Chondrocyte (in vitro differentiated cells): ENCODE measurements at places on chromosomes 12 and 14.

GRCh38 chr14:25308244-25308643 is 258.3 kb upstream of the STXBP6 start:
- no peak for DNase-seq

GRCh38 chr12:109020146-109020795 is 597 bp downstream of the SVOP start:
- DNase-seq: no peak

GRCh38 chr12:26080911-26081310 is 43.9 kb downstream of the BHLHE41 start:
- no peak for DNase-seq

GRCh38 chr14:68396461-68396860 is 396.4 kb downstream of the ZFP36L1 start:
- no peak for DNase-seq

DNA sequence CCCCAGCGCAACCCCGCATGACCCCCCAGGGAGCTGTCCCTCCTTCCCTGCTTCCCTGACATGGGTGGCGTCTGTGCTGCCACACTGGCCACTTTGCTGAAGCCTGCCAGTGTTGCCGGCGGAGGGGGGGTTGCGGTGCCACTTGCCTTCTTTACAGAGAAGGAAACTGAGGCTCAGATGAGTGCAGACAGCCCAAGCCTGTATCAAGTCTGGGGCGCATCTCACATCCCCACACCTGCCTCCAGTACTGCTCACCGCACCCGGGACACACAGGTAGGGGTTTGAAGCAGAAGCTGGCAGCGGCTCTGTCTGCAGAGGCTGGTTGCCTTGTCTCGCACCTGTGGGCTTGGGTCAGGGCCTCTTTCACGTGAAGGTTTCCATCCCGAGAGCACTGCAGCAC is 104.7 kb upstream of the RTL1 start:
- no peak for DNase-seq

GRCh38 chr14:21768116-21768874 is 94.7 kb upstream of the OR4E1 start:
- no peak for DNase-seq

- no peak for DNase-seq
Measured at GRCh38 chr12:3988519-3989217, 115.5 kb upstream of the PARP11 start.
